ENCODE measurements at places on chromosomes 12 and 14.

- peak; percentile 69 for DNase-seq
Observed at GRCh38 chr14:71498212-71498611, 434.0 kb upstream of the RGS6 start.

DNA sequence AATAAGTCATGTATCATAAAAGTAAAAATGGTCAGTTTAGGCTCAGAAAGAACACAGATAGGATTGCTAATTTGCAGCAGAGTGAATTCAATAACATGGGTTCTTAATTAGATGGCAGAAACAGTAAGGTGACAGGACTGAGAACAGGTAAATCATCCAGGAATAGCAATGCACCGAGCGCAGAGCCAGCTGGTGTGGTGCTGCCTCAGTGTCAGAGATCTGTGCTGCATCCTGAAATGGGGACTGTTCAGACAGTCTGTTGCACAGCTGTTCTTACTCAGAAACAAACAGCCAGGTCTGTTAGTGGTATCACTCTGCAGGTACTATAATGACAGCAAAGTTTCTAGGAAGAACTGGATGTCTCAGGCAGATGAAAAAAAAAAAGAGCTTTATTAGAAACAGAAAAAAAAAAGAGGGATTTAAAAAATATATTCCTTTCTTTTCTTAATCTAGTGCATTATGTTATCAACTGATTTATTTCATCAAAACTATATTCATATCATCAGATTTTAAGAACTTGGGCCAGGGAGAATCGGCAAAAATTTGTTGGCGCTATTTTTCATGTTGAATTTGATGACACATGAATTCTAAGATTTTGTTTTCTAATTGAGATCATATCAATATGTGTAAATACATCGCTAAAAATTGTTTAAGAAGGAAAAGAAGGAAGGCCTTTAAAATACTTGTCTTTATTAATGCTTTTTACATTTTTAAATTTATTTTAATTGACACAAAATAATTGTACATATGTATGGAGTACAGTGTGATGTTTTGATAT lies 501.8 kb downstream of the PRKD1 start:
- DNase-seq, result no peak

DNA sequence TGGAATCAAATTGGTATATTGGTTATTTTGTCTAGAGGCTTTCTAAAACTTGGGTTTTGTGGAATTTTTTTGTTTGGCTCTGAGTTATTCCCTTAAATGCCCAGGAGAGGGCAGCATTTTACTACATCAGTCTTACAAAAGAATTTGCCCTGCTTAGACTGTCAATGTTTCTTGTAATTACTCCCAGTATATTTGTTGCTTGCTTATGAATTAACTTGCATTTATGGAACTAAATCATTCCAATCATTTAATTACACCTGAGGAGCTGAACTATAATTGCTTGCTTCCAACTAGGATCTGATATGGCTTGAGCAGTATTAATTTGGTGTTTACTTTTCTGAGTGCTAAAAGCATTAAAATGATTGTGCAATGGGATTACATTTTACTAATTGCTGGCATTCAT lies 48.7 kb downstream of the MIPOL1 start:
- DNase-seq, result peak; percentile 25

DNA sequence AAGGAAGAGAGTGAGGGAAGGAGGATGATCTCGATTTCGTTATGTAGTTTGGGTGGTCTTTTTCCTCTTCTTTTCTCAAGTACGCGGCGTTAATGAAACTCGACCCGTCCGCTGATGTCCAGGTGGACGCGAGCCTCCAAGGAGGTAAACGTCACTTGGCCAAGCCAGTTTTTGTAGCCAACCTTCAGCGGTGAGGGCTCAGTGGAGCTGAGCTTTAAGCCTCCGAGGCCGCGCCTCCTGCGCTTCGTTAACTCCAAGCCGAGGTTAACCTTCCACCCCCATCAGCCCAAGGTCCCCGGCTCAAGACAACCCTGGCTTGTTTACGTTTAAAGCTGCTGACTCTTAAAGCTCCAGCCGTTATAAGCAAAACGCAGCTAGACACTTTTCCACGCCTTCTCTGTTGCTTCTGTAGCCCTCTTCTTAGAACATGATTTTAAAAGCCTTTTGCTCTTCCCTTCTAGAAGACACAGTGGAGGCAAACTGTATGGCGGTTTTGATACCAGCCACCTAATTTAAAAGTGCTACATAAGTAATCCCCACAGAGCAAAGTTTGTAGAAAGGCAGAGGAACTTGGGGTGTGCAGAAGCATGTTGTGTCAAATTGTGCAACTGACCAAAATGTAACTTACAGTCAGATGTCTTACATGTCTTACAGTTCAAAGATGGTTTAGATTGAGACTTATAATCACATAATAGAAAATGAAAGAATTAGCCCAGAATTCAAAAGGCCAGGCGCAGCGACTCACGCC lies 923 bp upstream of the ITPR2 start:
- peak; percentile 29 for DNase-seq

DNA sequence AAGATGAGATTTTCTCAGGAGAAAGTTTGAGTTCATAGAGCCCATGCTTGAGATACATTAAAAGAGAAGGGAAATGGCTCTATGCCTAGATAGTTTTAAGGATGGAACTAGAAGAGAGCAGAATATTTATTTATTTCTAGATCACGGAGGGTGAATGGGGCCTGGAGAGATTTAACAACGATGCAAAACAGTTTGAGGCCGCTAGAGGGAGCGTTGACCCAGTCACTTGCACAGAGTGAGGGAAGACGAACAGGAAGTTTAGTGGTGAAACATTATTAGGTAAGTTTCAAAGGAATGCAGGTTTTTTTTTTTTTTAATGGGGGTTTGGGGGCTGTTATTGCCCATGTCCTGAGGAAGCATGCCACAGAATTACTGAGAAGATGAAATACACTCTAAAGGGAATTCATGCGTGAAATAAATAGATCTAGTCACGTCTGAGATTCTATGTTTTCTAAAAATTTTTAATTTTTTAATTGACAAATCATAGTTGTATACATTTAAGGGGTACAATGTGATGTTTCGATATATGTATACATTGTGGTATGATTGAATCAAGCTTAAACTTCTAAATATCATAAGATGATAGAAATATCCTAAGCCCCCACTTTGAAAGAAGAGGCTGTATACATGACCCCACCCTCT lies 14.8 kb upstream of the PPP1R1A start:
- DNase-seq, result peak; percentile 51

- no peak for DNase-seq
Observed at GRCh38 chr14:73312687-73313086, 75.4 kb downstream of the PAPLN start.
